ENCODE measurements at places on chromosomes 7 and 10.
A peak's percentile ranks its signal among the peaks of the same experiment; 100 is the strongest.

DNA sequence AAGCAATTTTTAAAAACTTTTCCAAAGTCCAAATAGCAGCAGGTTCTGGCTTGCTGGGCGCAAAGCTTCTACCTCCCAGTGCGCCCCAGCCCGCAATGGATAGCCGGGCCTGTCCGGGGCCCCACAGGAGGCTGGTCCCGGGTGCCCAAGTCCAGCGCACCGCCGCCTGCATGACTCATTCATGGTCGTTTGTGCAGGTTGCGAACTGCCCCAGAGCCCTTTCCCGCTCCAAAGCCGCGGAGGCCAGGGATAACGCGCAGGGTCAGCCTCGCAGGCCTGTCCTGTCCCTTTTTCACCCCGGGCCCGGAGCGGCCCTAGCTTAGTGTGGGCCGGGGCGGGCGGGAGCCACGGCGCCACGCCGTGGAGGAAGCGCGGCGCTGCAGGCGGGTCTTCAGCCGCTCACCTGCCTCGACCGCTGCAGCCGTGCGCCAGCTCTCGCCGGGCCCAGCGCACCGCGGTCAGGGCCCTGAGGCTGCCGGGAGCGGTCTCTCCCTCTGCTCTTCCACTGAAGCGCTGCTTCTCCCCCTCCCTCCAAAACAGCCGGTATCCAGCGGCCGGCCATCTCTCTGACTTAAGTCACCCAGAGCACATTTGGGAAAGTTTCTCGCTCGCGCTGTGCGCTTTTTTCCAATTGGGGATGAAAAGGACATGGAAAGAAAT, 1.7 kb upstream of the EGR2 start:
- peak; percentile 56 for DNase-seq

DNA sequence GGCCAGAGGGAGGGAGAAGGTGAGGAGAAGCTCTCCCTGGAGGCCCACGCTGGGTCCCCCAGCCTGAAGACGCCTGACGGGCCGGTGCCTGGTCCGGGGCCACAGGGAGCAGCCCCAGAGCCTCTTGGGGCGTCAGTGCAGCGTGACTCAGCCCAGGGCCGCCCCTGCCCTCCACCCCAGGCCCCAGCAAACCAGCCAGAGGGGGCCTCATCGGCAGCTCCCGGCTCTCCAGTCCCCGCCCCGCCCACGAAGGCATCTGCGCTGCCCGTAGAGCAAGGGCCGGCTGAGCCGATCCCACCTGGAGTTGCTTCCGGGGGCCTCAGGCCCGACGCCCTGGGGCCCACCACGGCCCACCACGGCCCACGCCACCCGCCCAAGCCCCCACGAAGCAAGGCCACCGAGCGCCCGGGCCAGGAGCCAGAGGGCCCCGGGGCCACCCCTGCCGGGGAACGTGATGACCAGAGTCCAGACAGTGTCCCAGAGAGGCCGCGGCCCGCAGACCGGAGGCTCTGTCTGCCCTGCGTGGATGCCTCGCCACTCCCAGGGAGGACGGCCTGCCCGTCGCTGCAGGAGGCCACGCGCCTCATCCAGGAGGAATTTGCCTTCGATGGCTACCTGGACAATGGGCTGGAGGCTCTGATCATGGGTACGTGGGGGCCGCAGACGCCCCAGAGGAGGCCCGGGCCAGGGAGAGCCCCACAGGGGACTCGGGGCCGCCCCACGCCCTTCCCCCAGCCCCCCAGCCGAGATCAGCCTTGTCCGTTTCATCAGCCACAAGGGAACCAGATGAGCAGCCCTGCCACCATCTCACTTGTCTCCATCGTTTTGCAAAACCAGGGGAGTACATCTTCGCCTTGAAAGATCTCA, 31.2 kb upstream of the UTF1 start:
- DNase-seq = no peak

DNA sequence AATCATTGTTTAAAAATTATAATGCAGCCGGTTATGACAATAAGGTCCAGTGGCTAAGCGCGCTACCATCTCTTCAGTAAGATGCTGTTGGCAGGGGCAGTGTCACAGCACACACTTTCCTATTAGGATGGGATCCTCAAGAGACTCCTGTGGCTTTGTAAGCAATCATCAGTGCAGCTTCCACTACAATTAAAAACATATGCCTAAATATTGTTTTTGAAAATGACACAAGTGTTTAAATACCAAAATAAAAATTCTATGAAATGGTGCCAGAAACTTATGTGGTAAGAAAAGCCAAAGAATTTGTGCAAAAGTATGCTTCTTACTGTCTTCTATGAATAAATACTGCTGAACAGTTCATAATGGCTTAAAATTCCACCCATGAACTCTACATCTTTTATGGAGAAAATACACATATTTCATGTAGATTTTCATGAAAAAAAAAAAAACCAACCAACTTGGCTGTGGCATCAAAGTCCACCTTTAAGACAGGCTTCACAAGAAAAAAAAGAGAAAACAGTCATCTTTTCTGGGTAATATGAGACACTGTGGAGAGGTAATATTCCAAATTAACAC, 132.8 kb downstream of the SEMA3C start:
- DNase-seq = peak; percentile 87

GRCh38 chr10:70705121-70705861, 33.0 kb downstream of the ADAMTS14 start:
- DNase-seq = no peak

- peak; percentile 12 for DNase-seq
Observed at GRCh38 chr7:7183061-7183837, 905 bp downstream of the C1GALT1 start.

DNA sequence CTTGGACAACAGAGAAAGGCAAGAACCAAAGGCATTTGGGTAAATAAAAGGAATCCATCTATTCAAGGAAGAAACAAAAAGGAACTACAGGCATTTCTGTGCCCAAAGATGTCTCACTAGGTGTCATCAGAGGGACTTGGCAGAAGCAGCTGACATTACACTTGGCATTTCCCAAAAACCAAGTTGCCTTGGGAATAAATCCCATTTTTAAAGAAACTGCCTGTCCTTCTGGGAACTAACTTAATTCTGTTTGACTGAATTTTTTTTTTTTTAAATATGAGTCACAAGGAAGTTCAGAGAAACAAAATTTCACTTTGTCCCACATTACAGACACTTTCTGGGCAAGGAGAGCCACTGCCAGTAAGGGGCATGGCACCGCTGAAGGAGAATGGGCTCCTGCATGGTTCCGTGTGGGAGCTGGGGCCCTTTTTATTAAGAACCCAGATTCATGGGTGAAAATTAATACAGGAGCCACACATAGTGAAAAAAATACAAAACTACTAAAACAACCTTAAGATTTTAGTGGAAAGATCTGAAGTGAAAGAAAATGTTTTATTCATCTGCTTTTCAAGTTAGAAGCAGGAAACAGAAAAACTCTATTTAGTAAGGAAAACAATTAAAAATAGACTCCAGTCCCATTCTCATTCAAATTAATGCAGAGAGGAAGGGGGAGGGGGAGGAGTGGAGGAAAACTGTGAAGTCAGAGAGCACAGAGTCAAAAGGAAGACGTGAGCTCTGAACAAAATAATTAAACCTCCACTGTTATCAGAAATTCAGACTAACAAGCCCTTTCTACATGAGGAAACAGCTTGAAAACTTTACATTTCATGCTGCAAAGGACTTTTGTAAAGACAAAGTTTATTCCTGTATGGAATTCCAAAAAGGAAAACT, 118.4 kb upstream of the PDLIM1 start:
- DNase-seq = no peak

DNA sequence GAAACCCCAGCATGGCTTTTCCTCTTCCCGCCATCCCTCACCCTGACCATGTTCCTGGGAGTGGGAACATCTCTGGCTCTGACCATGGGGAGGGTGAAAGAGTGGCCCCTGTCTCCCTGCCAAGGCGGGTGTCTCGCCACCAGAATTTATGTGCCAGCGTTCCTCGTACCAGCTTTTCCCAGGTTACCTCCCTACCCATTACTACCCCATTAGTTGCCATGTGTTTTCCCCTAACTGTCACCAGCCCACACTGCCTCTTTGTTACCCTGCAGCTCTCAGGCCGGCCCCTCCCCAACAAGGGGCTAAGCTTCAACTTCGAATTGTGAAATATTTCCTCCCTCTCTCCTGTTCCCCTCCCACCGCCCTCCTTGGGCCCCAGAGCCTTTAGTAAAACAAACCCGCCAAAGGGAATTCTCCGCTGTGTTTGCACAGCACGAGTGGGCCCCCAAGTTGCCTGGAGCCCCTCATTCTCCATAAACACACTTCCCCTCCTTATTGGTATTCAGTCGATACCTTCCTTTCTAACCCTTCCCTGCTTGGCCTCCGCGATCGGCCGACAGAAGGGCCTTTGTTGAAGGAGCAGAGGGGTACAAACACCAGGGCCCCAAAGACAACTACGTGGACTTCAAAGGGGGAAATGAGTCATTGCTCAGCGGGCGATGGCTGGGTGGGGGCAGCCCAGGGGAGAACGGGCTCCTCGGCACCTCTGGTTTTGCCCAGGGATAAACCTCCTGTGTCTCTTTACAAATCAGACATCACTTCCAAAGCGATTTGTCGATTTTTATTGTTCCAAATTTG, 45.5 kb downstream of the SLIT1 start:
- no peak for DNase-seq

GRCh38 chr7:92206672-92207071, 27.7 kb upstream of the LRRD1 start:
- no peak for DNase-seq

- DNase-seq = peak; percentile 59
Observed at GRCh38 chr7:108181073-108181985, 51.2 kb upstream of the LAMB4 start.

DNA sequence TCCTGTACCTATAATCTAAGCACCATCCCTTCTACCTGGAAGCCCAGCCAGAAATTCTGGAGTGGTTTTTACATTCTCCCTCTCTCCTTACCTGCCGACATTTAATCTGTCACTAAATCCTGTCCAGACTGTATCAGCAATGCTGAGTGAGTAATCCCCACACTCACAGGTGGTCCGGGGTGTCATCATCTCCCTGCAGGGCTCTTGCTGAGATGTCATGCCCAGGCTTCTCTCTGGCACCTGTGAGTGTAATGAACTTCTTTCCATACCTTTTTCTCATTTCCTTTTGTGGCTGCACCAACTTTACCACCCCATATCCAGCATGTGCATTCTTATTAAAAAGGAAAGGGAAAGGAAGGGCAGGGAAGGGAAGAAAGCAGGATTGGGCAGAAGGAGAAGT, 355.2 kb downstream of the CCSER2 start:
- DNase-seq = no peak

DNA sequence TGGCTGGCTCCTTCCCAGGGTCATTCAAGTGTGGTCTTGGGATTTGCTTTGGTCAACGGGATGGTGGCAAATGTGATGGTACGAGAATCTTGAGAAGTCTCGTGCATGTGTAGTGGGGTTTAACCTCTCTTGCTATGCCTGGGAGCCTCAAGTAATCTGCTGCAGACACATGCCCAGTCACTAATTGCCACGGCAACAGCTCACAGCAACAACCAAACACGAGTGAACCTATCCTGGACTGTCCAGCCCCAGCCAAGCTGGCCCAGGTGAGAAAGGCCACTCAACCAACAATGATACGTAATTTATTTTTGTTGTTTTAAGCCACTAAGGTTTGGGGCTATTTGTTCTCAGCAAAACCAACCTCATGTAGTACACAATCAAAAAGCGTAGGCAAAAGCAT, 38.1 kb upstream of the DDC start:
- no peak for DNase-seq

DNA sequence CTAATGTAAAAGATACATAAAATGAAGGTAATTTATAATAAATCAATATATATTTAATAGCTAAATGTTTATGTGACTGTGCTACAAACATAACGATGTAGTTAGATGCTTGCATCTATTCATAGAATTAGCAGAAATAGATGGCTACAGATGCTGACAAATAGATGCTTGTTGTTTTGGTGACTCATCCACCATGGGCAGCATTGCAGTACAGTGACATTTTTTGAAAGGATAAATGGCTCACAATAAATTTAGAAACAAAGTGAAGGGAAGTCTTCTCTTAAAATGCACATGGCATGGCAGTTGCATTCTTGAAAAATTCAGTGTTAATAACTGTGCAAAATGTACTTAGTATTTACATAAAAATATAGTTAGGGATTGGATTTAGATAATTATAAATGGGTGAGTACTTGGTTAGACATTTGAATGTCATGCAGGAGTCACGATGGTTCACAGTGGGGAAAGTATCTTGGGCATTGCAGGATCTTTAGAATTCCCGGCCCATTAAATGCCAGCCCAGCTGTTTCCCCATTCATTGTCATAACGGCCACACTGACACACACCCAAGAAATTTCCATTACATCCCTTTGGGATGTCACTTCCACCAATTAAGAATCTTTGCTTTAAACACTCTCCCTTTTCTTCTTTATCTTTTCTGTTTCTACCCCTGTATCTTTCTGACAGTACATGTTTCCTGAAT, 564.1 kb downstream of the ATRNL1 start:
- no peak for DNase-seq

DNA sequence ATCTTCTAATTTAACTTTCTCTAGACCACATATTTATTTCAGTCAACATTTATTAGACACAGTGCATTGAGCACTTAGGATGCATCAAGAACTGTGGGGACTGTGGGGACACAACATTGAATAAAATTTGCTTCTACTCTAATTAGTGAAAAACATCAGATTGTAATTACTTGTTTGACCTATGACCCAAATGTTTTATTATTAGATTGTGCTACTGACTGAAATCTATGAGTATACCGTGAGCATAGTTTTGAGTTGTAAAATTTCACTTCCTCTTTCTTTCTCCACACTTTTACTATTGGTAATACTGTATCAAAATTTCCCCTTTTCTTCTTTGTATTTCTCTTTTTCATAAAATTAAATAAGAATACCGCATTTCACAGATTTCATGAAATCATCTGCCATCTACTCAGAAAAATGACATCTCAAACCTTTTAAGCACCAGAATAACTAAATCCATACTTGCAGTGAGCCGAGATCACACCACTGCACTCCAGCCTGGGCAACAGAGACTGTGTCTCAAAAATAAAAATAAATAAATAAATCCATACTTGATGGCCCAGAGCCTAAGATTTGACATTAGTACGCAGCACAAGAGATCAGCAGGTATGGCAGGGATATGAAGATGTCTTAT, 25.4 kb upstream of the INPP5F start:
- DNase-seq = no peak

DNA sequence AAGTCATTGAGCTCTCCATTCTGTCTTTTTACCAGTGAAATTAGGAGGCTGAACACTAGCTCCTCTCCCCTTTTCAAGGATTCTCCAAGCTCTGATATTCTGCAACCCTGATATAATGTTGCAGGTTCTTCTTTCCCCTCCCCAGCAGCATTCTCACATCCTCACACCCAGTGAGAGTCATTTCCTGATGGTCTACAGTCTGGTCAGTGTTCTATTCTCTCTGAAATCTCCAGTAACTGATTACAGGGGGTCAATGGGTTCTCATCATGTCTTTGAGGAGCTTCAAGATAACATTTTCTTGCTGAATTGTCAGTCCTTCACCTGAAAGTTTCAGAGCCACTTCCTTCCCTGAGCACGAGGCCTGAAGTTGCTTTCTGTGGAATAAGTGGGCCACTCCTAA, 299.4 kb downstream of the PTEN start:
- DNase-seq = no peak

Measured in fibroblast of skin of right quadriceps (primary cell).